IgD-negative memory B cell (primary cell): ENCODE measurements at places on chromosomes 4 and X. TPM values are rescaled to one million over a fixed set of nuclear protein-coding genes. Genes with fewer than 3 reads are reported as not detected.

ARHGAP4 gene
- polyA plus RNA-seq: 123 TPM

MAGEE1 gene
- 3.6 TPM for polyA plus RNA-seq

VCX gene
- not detected for polyA plus RNA-seq

HOPX gene
- 84.2 TPM for polyA plus RNA-seq

RAB33A gene
- 11.3 TPM for polyA plus RNA-seq

NMU gene
- 0.53 TPM for polyA plus RNA-seq

ANKRD50 gene
- not detected for polyA plus RNA-seq
